Panc1 (cell line): ENCODE measurements at places on chromosomes 5 and 9. TPM values are rescaled to one million over a fixed set of nuclear protein-coding genes. Genes with fewer than 3 reads are reported as not detected.

SGCD gene
- total RNA-seq: not detected

TNFSF8 gene
- total RNA-seq: 0.15 TPM

MYMK gene
- total RNA-seq: not detected

OTULINL gene
- total RNA-seq: 1.8 TPM

GRIN3A gene
- total RNA-seq: 0.03 TPM

FCHO2 gene
- total RNA-seq: 25.3 TPM

GMCL2 gene
- not detected for total RNA-seq

FOXD4L3 gene
- not detected for total RNA-seq

SPINK13 gene
- total RNA-seq: not detected

ABO gene
- 0.10 TPM for total RNA-seq

OGN gene
- total RNA-seq: 0.08 TPM

OTP gene
- 0.05 TPM for total RNA-seq

SUSD3 gene
- total RNA-seq: 5.0 TPM

TXNDC15 gene
- total RNA-seq: 47.4 TPM

PCDHA2 gene
- total RNA-seq: not detected

RANBP17 gene
- total RNA-seq: not detected

LCN9 gene
- not detected for total RNA-seq

MAP3K1 gene
- total RNA-seq: 6.2 TPM

RGS7BP gene
- total RNA-seq: not detected

SPATA31D4 gene
- not detected for total RNA-seq

ACOT12 gene
- total RNA-seq: 0.74 TPM

TAL2 gene
- total RNA-seq: not detected
